ENCODE measurements at places on chromosomes 5 and 9.

DNA sequence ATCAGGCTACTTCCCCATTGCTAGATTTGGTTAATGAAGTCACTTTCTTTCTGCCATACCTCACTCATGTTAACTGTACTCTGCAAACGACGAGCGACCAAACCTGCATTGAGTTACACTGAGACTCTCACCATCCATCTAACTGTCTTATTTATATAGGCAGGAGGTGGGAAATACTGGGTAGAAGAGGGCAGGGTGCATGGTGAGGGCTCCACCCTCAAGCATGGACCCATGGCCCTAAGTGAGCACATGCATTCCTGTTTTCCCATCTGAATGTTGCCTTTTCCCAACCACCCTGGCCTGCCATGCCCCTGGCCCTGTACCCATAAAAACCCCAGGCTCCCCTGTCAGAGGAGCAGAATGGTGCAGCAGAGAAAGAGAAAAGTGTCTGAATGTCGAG is 52.7 kb upstream of the IL6ST start:
- no peak for DNase-seq

- no peak for DNase-seq
Measured at GRCh38 chr5:135355169-135355568, 43.9 kb downstream of the MACROH2A1 start.

DNA sequence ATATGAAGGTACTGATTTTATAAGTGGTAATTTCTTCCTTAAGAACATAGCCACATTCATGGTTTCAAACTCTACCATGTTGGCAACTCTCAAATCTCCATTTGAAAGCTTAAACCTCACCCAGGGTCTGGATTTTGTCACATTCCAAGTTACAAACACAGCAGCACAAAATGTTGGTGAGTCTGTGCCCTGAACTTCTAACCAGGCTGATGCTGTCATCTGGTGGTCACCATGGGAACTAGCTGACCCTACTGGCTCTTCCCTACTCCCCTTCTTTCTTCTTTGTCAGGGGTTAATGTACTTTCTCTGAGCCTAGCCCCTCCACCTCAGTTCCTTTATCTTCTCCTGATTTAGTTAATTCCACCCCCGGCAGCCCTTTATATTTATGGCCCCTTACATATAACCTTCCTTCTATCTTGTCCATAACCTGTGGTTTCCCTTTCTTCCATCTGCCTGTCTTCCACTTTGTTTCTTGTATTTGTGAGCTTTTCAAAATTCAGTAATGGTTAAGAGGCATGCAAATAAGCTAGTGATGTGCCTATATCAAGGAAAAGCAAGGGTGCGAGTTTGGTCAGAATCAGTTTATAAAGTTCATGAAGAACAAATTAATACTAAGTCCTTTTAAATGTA is 35.9 kb downstream of the TGFBR1 start:
- no peak for DNase-seq

GRCh38 chr9:107973451-107973850 is 483.9 kb upstream of the KLF4 start:
- DNase-seq: no peak

- DNase-seq: no peak
Measured at GRCh38 chr5:81486711-81487110, 92.8 kb upstream of the ACOT12 start.

DNA sequence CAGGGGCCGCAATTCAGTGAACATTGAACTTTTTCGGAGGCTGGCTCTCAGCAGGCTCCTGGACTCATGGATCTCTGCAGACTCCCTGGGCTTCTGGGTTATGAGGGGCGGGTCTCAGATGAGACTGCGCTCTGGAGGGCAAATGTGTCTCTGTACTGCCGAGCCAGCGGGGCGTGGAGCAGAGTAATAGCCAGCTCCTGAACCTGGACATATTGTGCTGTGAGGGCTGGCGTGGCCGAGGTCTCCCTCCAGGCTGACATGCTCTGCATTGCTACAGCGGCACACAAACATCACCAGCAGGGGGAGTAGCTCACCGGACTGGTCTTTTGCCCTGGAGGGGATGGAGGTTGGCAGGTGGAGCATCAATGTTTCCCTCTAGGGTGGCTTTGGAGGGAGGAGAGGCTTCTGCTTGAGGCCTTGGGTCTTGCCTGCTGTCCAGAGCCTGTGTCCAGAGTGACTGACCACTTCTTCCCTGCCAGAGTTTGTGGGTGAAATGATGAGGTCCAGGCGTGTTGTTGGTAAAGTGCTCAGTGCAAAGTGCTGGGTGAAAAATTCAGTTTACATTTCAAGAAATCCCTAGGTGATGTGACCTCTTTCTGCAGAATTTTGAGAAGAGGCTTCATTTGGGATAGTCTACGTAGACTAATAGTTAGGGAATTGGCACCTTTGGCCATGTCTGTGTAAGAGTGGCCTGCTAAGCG is 10.9 kb upstream of the GADD45G start:
- no peak for DNase-seq

DNA sequence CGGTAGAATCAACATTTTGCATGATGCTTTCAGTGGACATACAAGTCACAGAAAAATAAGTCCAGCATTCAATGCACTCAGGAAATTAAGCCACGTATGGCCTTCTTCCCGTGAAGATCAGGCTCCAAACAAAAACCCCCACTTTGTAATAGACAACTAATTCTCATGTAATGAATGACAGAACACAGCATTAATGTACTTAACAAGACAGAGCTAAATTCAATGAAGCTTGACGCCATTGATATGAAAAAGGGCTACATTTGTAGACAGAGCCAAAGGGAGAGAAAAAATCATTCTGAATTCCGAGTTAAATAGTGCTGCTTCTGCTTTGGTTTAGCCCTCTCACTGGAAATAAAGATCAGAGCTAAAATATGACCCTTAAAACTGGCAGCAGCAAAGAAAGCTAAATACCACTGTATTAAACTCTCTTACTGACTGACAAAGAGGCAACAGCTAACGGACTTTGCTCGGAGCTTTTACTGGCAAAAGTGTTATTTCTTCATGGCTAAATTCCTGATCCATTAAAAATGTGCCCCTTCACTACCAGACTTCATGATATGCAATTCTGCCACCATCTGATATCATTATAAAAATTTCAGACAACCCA is 250.5 kb downstream of the BNC2 start:
- DNase-seq: no peak

- DNase-seq: no peak
Measured at GRCh38 chr5:10289353-10289752, 18.3 kb downstream of the CMBL start.

DNA sequence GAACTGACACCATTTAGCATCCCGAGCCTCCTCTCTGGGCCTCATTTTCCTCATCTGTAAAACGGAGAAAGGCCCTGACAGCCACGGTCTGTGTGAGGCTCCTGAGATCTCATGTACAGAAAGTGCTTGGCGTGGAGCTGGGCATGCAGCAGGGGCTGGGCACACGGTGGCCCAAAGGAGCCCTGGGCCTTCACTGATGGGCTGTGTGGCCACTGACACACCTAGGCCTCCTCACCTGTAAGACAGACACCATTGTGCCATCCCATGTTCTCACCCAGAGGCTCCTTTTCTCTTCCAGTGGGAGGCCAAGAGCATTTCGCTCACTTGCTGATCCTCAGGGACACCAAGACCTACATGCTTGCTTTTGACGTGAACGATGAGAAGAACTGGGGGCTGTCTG is 1.6 kb downstream of the ORM1 start:
- DNase-seq: no peak

DNA sequence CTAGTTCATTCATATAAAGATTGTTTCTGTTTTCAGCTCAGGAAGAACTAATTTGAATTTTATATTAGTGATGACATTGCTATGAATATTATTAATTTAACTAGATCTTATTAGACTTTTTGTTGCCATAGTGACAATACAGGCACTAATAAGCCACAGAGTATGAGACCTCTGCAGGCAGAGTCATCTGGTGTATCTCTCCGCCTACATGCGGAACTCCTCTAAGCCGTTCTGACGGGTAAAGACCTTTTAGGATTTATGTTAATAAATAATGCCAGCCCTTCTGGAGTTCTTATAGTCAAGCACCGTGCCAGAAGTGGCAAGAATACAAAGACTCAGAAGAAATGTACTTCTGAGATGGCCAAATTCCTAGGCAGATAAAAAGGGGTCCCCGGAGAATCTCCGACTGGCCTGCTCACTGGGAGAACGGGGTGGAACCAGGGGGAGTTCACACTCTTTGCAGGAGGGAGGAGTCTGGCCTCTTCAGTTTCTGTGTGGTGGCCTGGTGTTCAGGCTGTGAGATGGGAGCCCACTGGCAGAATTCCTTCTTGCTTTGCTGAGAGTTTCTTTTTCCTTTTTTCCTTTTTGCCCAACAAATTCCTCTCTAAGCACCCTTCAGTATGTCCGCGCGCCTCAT is 85.1 kb upstream of the IL12B start:
- DNase-seq: no peak

DNA sequence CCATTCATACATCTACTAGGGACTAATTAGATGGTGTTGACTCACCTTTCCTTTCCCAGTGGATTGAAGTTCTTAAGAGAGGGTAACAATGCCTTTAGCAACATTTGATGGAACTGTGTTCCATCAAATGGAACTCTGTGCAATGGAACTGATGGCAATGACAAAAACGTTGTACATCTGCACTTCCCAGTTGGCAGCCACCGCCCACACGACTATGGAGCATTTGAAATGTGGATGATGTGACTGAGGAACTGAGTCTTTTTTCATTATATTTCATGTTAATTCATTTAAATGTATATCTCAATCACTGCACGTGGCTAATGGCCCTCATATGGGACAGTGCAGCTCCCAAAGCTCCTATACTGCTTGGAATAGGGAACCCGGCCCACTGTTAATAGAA is 39.0 kb upstream of the ICE1 start:
- no peak for DNase-seq

GRCh38 chr5:134255418-134256150 is 29.7 kb upstream of the PPP2CA start:
- DNase-seq: no peak

GRCh38 chr9:99385215-99385614 is 163.1 kb downstream of the SEC61B start:
- no peak for DNase-seq

DNA sequence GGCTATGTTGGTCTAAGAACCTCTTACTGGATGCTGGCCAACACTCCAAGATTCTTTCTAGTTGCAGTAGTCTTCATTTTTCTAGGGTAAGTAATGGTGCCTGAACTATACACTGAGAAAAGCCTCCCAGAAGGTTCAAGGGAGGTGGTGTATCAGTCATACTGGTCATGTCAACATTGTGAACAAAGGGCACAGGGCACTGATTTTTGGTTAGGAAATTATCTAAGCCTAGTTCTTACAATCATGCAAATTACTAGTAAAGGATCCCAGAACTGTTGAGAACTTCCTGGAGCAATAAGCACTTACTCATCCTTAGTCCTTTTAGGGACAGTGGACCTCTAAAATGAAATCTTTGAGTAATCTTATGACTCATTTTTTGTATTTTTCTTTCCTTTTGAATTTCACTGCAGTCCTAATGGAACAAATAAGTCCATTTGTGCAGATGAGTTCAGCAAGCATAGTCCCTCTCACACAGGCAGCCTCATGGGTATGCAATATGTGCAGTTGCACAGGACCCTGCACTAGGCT is 21.1 kb upstream of the CDC42SE2 start:
- no peak for DNase-seq

- no peak for DNase-seq
Measured at GRCh38 chr9:128771094-128771721, 519 bp downstream of the ZER1 start.

GRCh38 chr9:3951161-3951665 is 348.7 kb downstream of the GLIS3 start:
- no peak for DNase-seq

DNA sequence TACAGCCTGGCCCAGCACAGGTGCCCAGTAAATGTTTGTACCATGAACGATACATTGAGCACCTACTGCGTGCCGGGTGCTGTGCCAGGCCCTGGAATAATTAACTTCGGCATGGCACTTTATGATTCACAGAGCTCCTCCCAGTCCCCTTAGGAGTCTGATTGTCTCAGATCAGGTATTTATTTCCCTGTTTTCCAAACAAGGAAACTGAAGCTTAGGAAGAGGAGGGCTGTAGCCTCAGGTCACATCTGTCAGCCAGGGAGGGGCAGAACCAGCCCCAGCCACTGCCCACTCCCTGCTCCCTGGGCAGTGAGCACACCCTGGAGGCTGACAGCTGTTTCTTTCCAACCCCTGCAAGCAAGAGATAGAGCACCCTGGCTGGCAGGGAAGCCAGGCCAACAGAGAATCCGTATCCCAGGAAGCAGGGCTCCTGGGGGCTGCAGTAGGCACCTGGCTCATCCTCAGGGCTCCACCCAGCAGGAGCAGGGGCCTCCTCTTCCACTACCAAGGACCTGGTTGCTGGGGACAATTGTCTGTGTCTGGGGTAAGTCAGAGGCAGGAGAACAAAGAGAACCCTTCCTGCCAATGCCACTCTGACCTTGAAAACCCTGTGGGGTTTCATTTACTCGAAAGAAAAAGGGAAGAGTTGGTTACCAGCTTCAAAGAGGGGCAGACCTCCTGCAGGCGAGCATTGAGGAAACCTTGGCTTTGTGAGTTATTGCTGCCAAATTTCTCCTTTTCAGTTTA is 69.0 kb downstream of the DAB2IP start:
- no peak for DNase-seq

- no peak for DNase-seq
Measured at GRCh38 chr9:111484572-111484894, 350 bp upstream of the ECPAS start.

- no peak for DNase-seq
Measured at GRCh38 chr5:29367176-29367833, 1826.2 kb upstream of the CDH6 start.

DNA sequence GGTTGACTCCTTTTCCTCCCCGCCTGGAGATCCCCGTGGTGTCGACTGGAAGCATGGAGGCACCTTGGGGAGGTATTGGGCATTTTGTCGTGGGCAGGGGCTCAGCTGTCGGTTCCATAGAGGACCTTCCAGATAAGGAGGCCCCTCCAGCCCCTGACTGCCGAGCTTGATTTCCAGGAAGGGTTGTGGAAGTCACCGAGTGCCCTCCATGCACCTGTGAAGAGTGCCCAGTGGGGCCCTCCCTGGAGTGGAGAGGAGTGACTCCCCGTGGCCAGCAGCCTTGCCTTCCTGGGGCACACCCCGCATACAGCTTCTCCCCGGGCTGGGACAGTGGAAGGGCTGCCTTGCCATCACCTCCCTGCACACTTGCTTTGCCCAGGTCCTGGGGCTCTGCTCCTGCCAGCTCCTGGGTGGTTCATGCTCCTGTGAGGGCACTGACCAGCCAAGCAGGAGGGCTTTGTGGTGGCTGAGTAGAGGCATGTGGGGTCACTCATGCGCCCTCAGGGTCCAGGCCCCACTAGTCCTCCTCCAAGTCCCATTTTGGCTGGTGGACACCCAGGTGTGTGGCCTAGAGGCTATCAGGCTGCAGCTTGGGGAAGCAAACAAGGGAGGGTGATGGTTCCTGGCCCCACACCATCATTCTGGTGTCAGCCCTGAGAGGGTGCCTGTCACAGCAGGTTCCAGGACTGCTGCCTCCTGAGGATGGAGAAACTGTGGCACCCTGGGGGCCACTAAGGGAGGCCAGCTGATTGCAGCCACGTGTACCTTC is 133.0 kb downstream of the WNK2 start:
- no peak for DNase-seq

DNA sequence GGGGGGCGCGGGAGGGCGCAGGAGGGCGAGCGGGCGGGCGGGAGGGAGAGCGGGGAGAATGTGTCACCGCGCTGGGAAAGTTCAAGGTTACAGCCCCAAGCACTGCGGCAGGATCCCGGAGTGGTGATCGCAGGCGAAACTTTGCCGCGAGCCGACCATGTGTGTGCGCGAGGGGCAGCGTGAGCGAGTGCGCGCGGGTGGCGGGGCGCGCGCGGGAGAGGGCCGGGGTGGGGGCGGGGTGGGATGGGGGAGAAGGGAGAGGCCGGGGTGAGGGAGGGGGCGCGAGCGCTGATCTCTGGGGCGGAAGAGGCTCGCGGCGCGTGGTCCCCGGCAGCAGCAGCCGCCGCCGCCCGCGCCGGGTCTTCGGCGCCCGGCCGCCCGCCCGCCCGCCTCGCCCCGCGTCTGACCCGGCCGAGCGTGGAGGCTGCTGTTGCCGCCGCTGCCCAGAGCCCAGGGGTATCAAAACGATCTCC is at the start of gene NFIB:
NFIB (minus strand) TSS at position 191 of the 473 bp plus-strand sequence. CDS start 630 bp downstream, outside the sequence.
- DNase-seq: no peak

Data from cortex of kidney (tissue), 1 donor.